ENCODE measurements at places on chromosomes 12 and 14. TPM values are rescaled to one million over a fixed set of nuclear protein-coding genes. Genes with fewer than 3 reads are reported as not detected.

Gene PRIM1
- total RNA-seq = 3.3 TPM

Gene LTB4R2
- 18.4 TPM for total RNA-seq

DNA sequence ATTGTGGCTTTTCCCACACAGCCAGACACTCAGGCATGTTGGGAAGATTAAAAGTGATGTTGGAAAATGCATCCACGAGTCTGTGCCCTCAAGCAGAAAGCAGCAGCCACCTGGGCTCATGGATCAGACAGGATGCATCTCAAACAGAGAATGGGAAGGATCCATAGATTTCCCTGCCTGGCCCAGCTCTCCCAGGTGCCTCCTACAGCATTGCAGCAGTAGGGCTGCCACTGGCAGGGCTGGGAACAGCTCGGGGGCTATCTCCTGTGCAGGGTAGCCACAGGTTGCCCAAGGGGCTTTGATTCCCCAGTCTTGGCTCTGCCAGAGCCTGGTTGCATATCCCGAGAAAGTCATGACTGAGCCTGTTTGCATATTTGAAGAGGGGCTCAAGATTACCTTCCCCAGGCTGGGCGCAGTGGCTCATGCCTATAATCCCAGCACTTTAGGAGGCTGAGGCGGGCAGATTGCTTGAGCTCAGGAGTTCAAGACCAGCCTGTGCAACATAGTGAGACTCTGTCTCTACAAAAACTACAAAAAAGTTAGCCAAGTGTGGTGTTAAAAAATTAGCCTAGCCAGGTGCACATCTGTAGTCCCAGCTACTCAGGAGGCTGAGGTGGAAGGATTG, 19.5 kb downstream of the C14orf132 start:
- peak; percentile 65 for DNase-seq

Gene CLEC9A
- total RNA-seq = not detected

Gene MANSC1
- total RNA-seq = 14.3 TPM

Gene ACSS3
- total RNA-seq = 1.9 TPM

Gene TMEM19
- 25.7 TPM for total RNA-seq

DNA sequence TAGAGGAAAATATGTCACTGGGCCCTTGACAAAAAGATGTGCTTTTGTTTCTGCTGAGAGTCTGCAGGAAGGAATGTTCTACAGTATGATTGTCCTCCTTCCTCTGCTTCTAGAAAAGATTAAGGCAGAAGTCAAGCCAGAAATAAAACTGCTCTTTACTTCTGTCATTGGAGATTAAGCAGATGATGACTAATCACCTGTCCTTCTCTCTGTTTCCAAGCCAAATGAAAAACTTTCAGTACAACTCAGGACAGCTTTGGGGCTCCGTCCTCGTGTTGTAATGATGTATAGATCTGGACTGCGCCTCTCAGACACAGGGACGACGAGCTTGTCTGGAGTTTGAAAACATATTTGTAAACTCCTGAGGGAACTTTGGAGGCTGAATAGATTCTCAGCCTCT, 159.3 kb downstream of the DYRK2 start:
- DNase-seq = no peak

- no peak for DNase-seq
These were observed 126.8 kb upstream of the NCOR2 start for GRCh38 chr12:124694250-124694649.

Gene GDF11
- total RNA-seq = 18.3 TPM

DNA sequence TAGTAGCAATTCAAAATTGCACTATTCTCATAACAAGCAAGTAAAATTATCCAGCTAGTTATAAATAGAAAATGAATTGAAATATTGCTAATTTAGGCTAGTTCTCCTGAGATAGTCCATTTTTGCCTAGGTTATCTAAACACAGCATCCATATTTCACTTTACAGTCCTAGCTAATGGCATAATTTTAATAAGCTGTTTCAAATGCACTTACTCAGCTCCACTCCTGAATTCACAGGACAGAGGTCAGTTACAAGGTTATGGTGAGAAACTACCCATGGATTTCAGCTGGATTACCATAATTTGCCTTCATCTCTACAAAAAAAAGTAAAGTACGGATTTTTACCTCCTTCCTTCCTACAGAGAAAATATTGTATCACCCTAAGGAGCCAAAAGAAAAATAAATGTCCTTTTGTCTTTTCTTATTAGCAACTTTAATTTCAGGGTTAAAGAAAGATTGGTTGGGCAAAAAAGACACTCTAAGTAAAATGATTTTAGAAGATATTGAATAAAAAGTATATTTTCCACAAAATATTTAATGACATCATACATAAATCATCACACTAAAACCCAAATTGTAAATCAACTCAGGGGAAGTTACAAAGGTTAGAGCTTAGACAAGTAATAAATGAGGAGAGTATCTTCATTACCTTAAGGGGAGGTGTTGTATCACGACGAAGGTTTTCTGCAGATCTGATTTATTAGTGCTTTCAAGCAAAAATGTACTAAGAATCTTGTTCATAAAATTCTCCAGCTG, 377.4 kb downstream of the C12orf50 start:
- DNase-seq = no peak

- no peak for DNase-seq
These were observed 8.2 kb upstream of the NTS start for GRCh38 chr12:85865890-85866289.

GRCh38 chr12:123034022-123034541, 53.6 kb downstream of the ARL6IP4 start:
- peak; percentile 81 for DNase-seq

Gene ABCD2
- not detected for total RNA-seq

GRCh38 chr12:125214289-125214688, 149.1 kb downstream of the AACS start:
- no peak for DNase-seq
